Lower lobe of right lung (tissue), 2 donors: ENCODE measurements at places on chromosomes 5 and 9. TPM values are rescaled to one million over a fixed set of nuclear protein-coding genes. Genes with fewer than 3 reads are reported as not detected.

- no peak overlapping the region for H3K4me3 ChIP-seq
- H3K27me3 ChIP-seq = peaks cover 8% of the 10 kb centered on the region
- H3K36me3 ChIP-seq = no peaks in the 10 kb centered on the region
- no peak overlapping the region for H3K27ac ChIP-seq
Measured at GRCh38 chr9:125406810-125407087, 145.1 kb downstream of the GAPVD1 start.

DNA sequence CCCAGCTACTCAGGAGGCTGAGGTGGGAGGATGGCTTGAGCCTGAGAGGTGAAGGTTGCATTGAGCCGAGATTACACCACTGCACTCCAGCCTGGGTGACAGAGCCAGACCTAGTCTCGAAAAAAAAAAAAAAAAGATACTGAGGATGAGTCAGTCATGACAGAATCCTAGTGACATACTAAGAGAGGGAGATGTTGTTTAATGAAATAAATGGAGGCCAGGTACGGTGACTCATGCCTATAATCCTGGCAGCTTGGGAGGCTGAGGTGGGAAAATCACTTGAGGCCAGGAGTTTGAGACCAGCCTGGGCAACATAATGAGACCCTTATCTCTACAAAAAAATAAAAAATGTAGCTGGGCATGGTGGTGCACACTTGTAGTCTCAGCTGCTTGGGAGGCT is 107.2 kb downstream of the ZFAND5 start:
- H3K36me3 ChIP-seq = no peaks in the 10 kb centered on the region
- no peaks in the 10 kb centered on the region for H3K27me3 ChIP-seq
- H3K4me1 ChIP-seq = no peaks in the 10 kb centered on the region
- no peak for DNase-seq
- no peak overlapping the region for H3K27ac ChIP-seq
- H3K4me3 ChIP-seq = no peak overlapping the region

The LRRC70 gene
- total RNA-seq = 1.1 TPM

DNA sequence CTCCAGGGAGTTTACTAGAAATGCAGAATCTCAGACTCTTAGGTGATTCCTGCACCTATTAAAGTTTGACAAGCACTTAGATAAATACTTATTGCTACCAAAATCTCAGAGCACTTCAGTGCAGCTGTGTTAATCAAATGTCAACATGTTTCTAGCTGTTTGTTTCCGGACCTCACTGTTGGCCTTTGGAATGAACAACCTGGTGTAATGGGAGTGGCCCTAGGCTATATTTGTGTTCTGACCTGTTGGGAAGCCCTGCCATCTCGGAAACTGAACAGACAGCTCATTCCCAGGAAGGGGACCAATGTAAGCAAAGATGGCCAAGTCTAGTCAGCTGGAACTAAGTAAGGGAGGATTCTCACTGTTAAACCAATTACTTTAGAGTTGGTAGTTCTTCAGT is 145.0 kb upstream of the SLC28A3 start:
- H3K27me3 ChIP-seq = peaks cover 4% of the 10 kb centered on the region
- no peaks in the 10 kb centered on the region for H3K4me1 ChIP-seq

DNA sequence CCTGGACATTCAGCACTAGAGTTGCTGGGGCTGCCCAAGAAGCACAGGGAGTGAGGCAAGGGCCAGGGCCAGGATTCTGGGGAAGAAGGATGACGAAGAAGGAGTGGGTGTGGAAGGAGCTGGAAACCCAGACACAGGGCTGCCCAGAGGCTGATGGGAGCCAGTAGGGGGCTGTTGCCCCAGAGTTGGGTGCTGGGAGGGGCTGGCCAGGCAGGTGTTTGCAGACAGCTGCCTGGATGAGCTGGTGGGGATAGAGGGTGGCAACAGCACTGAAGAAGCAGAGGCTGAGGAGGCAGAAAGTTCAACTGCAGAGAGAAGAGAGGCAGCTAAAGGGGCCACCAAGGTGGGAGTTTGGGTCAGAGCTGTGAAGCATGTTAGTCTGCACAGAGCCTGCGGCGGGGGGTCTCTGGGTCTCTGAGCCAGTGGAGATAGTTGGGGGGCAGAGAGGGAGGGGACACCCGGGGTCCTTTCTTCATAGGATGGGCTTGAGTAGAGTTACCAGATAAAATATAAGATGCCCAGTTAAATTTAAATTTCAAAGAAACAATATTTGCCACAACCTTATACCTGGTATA is 2.5 kb upstream of the AQP7 start:
- no peaks in the 10 kb centered on the region for H3K27me3 ChIP-seq
- no peak for DNase-seq
- H3K27ac ChIP-seq = no peak overlapping the region
- no peak overlapping the region for H3K4me3 ChIP-seq

The MYOT gene
- not detected for total RNA-seq

The LCN1 gene
- total RNA-seq = not detected

- no peak for DNase-seq
- peaks cover 83% of the 10 kb centered on the region for H3K4me1 ChIP-seq
- H3K4me3 ChIP-seq = peak overlapping the region; percentile 65
- peaks cover 40% of the 10 kb centered on the region for H3K36me3 ChIP-seq
- H3K27me3 ChIP-seq = no peaks in the 10 kb centered on the region
Measured at GRCh38 chr9:129140397-129141065, 29.3 kb downstream of the PTPA start.

The AIF1L gene
- total RNA-seq = 16.0 TPM

- no peak overlapping the region for H3K4me3 ChIP-seq
- DNase-seq = no peak
- peaks cover 87% of the 10 kb centered on the region for H3K4me1 ChIP-seq
- H3K27me3 ChIP-seq = no peaks in the 10 kb centered on the region
- H3K27ac ChIP-seq = peak overlapping the region; percentile 33
Measured at GRCh38 chr5:68261169-68261568, 45.6 kb downstream of the PIK3R1 start.

The PDCD1LG2 gene
- total RNA-seq = 9.0 TPM

The RHOBTB3 gene
- 51.7 TPM for total RNA-seq

The NTNG2 gene
- total RNA-seq = 5.0 TPM

DNA sequence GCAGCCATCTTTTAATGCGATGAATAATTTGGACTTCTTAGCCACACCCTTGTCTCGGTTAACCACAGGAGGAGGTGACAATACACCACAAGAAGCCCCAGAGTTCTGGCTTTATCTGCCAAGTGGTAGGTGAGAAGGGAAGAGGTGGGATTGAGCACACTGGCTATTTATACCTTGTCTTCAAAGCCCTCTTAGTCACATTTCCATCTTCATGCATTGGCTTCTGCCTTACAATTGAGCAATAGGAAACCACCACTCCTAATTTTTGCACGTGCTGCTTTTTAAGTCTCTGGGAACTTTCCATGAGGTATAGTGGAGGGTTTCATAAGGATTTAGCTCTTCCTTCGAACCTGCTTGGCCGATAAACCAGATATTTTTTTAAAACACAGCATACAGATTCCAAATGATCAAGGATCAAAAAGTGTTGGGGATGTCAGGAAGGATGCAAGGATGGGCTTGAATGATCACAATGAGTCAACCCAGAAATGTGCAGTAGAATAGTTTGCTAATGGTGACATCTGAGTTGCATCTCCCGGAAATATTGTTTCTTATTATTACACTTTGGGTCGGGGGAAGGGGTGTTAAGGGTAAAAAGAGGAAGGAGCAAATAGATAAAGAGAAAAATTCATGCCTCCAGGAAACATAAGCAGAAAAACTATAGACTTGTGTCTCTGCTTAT is 25.5 kb downstream of the PLAC8L1 start:
- H3K27ac ChIP-seq = no peak overlapping the region
- H3K36me3 ChIP-seq = no peaks in the 10 kb centered on the region
- no peak for DNase-seq
- H3K27me3 ChIP-seq = no peaks in the 10 kb centered on the region
- H3K4me1 ChIP-seq = no peaks in the 10 kb centered on the region
- H3K4me3 ChIP-seq = no peak overlapping the region

DNA sequence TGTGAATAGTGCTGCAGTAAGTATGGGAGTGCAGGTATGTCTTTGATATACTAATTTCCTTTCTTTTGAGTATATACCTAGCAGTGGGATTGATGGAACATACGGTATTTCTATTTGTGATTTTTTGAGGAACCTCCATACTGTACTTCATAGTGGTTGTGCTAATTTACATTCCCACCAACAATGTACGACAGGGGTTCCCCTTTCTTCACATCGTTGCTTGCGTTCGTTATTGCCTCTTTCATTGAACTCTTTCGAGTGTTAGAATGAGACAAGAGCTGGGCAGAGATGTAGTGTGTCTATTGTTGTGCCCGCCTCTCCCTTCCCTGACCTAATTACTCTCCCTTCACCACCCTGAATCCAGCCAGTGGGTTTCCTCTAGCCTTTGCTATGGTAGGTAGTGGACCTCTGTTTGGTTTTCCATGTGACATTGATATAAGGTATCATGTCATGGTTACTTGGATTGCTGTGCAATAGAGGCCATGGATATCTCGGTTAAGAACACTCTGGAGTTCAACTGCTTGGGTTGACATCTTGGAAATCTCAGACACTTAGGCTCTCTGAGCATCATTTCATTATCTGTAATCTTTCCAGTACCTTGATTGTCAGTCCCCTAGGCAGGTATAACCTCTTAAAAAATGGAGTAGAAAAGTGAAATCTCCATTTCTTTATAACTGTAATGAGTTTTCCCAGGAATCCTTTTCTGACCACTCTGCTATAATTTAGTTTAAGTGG is 19.5 kb downstream of the AOPEP start:
- H3K27me3 ChIP-seq = no peaks in the 10 kb centered on the region
- no peak overlapping the region for H3K4me3 ChIP-seq
- peaks cover 11% of the 10 kb centered on the region for H3K4me1 ChIP-seq
- H3K36me3 ChIP-seq = no peaks in the 10 kb centered on the region
- no peak overlapping the region for H3K27ac ChIP-seq
- no peak for DNase-seq

The ENTPD8 gene
- total RNA-seq = 0.15 TPM

DNA sequence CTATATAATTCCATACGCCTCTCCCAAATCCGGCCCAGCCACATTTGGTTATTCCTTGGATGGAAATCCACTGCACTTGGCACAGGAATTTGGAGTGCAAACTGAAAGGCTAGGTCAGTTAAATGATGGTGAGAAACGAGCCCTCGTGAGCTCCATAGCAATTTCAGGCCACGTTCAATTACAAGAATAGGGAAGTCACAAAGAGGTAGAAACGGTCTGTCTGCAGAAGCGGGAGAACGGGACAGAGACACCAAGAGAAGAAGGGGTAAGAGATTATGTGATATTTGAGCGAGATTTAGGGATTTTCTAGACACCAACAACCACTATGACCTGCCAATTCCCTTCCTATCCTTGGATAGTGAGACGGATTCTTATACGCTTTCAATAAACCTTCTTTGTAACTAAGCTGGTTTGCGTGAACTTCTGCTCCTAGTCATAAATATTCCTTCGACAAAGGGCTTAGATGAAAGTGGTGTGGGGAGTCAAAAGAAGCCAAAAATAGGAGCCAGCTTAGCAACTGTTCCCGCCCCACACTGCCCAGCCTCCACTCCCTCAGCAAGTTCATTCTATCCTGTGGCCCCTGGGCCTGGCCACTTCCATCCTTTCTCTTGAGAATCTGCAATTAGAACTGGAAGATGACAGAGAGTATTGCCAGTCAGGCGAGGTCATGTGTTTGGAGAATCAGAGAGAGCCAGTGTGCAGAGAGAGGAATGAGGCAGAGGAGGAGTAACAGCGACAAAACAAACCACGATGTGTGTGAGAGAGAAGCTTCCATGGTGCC is 118.4 kb downstream of the ZNF608 start:
- no peak overlapping the region for H3K4me3 ChIP-seq
- H3K27me3 ChIP-seq = no peaks in the 10 kb centered on the region
- H3K27ac ChIP-seq = no peak overlapping the region
- no peaks in the 10 kb centered on the region for H3K4me1 ChIP-seq
- no peak for DNase-seq

The SMC2 gene
- 10.4 TPM for total RNA-seq

- H3K4me3 ChIP-seq = no peak overlapping the region
- no peaks in the 10 kb centered on the region for H3K36me3 ChIP-seq
- no peak for DNase-seq
- no peak overlapping the region for H3K27ac ChIP-seq
- no peaks in the 10 kb centered on the region for H3K27me3 ChIP-seq
Measured at GRCh38 chr5:175195698-175196656, 248.0 kb downstream of the DRD1 start.

The NEUROG1 gene
- not detected for total RNA-seq

GRCh38 chr9:96420468-96421219 is 2.5 kb upstream of the ZNF367 start:
- H3K27ac ChIP-seq = peak overlapping the region; percentile 99
- H3K4me1 ChIP-seq = peaks cover 31% of the 10 kb centered on the region
- no peaks in the 10 kb centered on the region for H3K27me3 ChIP-seq

The CNTNAP3B gene
- total RNA-seq = 11.1 TPM

GRCh38 chr5:56476487-56476856 is 243.3 kb upstream of the ANKRD55 start:
- no peak overlapping the region for H3K4me3 ChIP-seq
- H3K4me1 ChIP-seq = peaks cover 16% of the 10 kb centered on the region
- no peaks in the 10 kb centered on the region for H3K27me3 ChIP-seq
- H3K36me3 ChIP-seq = no peaks in the 10 kb centered on the region
- no peak overlapping the region for H3K27ac ChIP-seq

The GABBR2 gene
- total RNA-seq = 0.24 TPM

- H3K4me3 ChIP-seq = no peak overlapping the region
- H3K27ac ChIP-seq = no peak overlapping the region
- DNase-seq = no peak
- H3K27me3 ChIP-seq = no peaks in the 10 kb centered on the region
- no peaks in the 10 kb centered on the region for H3K4me1 ChIP-seq
- H3K36me3 ChIP-seq = no peaks in the 10 kb centered on the region
Measured at GRCh38 chr5:17989036-17989435, 354.8 kb downstream of the TAF11L14 start.

GRCh38 chr5:157150995-157151394 is 8.3 kb upstream of the MED7 start:
- no peak overlapping the region for H3K27ac ChIP-seq
- no peaks in the 10 kb centered on the region for H3K27me3 ChIP-seq
- no peak for DNase-seq
- H3K4me1 ChIP-seq = no peaks in the 10 kb centered on the region

The FAM193B gene
- 89.1 TPM for total RNA-seq

The CTXN3 gene
- total RNA-seq = not detected

DNA sequence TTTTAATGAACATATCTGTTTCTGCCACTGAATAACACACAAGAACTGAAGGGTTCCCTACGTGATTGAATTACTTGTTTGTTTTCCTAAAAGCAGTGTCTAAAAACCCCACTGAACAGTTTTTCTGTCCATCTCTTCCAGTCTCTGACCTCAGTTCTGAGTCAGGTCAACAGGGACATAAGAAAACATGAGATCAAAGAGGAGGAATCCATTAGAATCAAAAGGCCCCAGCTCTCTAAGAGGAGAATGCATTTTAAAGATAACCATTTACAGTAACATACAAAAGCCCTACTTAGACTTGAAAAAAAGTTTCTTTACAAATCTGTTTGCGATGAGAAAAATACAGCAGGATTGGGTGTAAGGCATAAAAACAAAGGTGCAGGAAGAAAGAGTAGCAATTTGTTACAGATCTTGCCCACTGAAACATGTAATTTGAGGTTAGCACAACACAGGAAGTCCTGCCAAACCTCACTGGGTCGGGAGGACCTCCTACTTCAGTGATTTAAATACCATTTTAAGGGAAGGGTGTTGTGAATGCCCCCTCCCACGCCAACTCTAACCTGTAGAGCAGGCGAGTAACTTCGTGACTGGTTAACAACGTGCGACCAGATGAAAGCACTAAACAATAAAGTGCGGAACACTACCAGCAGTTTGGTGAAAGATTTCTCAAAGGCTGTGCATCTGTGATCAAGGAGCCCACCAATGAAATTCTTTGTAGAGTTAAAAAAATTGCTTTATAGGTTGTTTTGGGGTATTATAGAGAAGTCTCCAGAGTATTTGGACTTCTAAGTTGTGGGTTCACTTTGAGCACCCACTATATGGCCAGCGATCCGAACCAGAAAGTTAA is 1.3 kb downstream of the QSOX2 start:
- DNase-seq = no peak
- H3K4me3 ChIP-seq = peak overlapping the region; percentile 81
- no peaks in the 10 kb centered on the region for H3K36me3 ChIP-seq
- no peaks in the 10 kb centered on the region for H3K27me3 ChIP-seq
- H3K4me1 ChIP-seq = peaks cover 21% of the 10 kb centered on the region

The UBE2D2 gene
- 97.0 TPM for total RNA-seq
